ENCODE measurements at places on chromosomes 5 and 9.

GRCh38 chr5:72355706-72356299, 35.6 kb downstream of the PTCD2 start:
- no peak for DNase-seq

- no peak for DNase-seq
Measured at GRCh38 chr5:160207061-160207460, 22.2 kb upstream of the FABP6 start.

DNA sequence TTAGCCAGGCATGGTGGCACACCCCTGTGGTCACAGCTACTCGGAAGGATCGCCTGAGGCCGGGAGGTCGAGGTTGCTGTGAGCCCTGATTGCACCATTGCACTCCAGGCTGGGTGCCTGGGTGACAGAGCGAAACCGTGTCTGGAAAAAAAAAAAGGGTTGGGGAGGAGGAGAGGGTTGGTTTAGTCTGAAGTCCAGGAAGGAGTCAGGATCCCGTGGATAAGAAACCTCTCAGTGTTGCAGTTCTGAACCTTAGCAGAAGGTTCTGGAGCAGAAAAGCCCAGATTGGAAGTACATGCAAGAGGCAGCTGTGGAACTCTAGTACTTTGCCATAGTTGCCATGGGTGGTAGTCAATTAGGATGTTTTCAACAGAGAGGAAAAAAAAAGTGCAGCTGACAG, 125.2 kb upstream of the CPEB4 start:
- no peak for DNase-seq

- DNase-seq = no peak
Measured at GRCh38 chr5:27962198-27962597, 923.8 kb upstream of the CDH9 start.

DNA sequence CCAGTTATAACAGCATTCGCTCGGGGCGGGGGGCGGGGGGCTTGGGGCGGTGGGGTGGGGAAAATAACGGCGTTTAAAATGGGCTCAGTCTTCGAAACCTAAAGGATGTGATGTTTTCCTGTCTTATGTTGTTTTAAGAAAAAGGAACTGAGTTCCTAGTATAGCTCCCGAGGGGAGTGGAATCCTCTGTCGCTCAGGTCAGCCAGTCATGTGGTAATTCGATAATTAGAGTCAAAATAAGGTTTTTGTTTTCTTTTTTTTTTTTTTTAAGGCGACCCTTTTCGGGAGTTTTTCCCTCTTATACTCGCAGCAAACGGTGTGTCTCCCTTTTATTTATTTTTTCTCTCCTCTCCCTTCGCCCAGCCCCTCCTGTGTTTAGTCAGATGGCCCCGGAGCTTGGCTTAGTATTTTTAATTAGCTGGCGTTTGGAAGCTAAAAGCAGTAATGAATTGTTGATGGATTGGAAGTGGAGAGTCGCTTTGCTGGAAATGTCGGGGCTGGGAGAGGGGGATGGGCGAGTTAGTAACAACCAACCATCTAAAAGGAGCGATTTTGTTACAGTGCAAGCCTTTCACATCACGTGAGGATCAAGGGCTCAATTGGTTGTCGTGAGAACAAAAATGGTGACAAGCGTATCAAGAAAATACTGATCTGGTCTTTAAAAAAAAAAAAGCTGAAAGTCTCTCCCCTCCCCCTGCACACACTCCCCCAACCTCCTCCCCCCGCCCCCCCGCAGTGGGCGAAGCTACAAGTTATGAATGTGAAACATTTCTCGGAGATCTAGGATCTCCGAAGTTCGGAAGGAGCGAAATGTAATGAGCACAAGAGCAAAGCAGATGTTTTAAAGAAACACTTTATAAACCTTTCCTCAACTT, 714 bp upstream of the ZNF608 start:
- no peak for DNase-seq

GRCh38 chr5:66596636-66597182, 516 bp downstream of the MAST4 start:
- DNase-seq = no peak

GRCh38 chr9:88745276-88746001, 210.5 kb downstream of the NXNL2 start:
- DNase-seq = no peak

- no peak for DNase-seq
Measured at GRCh38 chr5:149433524-149434131, 54.5 kb upstream of the IL17B start.

- no peak for DNase-seq
Measured at GRCh38 chr9:79268806-79269205, 303.0 kb upstream of the TLE4 start.

DNA sequence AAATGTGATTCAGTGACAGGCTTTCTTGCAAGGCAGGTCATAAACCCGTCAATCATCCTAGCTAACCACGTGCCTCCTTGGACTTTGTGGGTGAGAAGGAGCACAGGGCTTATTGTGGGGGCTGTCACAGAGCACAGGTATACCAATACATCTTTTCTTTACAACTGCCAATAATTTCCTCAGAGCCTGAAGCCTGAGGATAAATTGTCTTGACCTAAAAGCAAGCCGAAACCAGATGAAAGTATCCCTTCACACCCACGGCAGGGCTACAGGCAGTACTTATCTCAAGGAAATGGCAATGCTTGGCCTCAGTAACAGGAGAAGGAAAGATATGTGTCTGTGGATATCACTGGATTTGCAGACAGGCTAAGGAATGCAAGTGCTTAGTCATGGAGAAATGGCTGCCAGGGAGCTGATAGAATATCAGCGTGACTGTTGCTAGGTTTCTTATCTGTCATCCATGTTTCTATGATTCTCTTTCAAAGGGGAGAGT, 90.3 kb upstream of the ZNF366 start:
- no peak for DNase-seq

DNA sequence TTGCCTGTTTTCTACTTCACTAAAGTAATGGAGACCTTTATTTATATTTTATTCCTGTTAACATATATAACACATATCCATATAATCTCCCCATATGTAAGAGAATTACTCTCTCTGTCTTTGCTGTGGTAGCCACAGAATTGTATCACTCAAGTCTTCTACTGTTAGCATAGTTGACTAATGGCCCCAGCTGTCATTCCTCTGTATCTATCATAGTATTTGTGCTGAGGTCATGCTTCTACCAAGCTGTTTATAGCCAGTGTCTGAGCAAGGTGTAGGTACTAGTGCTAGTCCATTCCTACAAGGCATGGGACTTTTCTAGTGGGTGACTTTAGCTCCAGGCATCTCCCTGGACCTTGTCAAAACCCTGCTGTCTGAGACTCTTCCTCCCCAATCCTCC, 244.1 kb downstream of the KIAA0825 start:
- no peak for DNase-seq

DNA sequence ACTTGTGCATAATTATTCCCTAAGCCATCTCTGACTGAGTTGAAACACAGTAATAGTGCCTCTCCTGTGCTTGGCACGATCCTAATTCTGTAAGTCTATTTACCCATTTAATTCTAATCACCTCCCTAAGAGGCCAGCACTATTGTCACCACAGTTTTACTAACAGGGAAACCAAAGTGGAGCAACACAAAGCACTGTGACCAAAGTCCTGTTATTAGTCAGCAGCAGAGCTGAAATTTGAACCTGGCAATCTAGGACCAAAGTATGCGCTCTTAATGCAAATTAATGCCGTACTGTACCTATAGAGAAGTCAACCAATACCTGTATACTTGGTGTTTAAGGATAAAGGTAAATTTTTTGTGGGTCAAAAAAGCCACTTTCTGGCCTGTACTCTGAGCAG, 77.1 kb upstream of the CNTLN start:
- no peak for DNase-seq

GRCh38 chr9:121376214-121376830, 6.3 kb upstream of the STOM start:
- no peak for DNase-seq

DNA sequence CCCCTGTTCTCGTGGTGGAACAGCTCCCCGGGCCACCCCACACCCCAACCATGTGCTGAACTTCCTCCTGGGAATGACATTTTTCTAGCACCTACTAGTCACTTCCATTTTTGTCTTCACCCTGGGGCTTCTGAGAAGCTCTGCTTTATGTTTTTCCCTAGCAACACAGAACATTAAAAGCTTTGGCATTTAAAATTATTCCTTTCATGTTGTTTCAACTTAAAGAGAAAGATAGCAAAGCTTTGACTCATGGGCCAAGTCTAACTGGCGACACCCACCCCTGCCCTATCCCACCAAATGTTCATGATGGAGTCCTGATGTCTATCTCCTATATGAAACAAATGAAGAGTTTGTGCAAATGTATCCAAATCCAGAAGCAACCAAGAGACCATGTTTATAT, 22.4 kb downstream of the BOD1 start:
- DNase-seq = no peak

DNA sequence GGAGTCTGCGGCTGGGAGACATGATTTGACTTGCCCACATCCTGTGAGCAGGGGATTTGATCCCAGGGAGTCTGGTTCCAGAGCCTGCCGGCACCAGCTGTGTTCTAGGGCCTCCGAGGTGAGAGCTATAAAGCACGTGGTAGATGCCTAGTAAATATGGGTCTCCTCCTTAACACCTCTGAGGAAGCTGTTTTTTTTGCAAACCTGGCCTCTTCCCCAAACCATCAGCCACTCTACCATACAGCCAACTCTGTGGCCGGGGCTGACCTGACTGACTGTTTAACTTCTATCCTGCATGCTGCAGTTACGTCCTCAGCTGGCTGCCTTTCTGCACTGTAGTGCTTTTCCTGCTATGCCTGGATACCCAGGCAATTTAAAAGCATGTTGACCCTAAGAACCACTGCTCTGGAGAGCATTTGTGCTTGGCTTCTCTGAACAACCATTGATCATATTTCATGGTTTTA, 220.5 kb downstream of the SLIT3 start:
- no peak for DNase-seq

- no peak for DNase-seq
Measured at GRCh38 chr5:8458038-8458383, 589.1 kb downstream of the MTRR start.

GRCh38 chr9:126681336-126681735, 67.6 kb downstream of the LMX1B start:
- no peak for DNase-seq

DNA sequence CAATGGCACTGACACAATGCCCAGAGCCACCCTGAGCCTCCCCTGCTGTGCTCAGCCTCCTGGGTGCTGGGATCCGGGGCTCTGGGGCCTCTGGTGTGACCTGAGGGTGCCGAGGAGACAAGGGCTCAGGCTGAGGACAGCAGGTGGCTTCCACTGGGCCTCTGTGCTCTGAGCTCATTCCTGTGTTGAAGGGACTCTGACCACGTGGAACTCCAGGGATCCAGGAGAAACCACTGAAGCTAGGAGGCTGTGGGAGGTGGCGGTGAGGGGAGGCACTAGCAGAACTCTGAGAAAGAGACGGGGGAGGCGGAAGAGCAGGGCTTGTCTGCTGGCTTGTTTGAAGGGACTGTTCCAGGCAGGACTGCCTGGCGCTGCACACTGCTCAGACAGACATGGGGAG, 318.7 kb upstream of the IRX1 start:
- no peak for DNase-seq

DNA sequence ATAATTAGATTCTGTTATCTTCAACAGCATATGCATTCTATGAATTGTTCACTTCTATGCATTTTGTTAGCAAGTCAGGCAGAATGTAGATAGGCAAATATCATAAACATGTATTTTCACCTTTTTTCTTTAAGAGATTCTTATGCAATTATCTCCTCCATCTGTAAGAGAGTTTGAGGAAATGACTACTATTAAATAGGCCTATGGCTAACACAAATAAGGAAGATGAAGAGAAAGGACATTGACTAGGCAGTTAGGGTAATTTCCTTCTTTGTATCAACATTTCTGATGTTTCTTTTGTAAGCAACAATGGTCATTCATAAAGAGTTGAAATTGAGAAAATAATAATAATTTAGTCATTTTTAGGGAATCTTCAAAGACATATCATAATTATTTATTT, 145.2 kb upstream of the CDH12 start:
- DNase-seq = no peak

DNA sequence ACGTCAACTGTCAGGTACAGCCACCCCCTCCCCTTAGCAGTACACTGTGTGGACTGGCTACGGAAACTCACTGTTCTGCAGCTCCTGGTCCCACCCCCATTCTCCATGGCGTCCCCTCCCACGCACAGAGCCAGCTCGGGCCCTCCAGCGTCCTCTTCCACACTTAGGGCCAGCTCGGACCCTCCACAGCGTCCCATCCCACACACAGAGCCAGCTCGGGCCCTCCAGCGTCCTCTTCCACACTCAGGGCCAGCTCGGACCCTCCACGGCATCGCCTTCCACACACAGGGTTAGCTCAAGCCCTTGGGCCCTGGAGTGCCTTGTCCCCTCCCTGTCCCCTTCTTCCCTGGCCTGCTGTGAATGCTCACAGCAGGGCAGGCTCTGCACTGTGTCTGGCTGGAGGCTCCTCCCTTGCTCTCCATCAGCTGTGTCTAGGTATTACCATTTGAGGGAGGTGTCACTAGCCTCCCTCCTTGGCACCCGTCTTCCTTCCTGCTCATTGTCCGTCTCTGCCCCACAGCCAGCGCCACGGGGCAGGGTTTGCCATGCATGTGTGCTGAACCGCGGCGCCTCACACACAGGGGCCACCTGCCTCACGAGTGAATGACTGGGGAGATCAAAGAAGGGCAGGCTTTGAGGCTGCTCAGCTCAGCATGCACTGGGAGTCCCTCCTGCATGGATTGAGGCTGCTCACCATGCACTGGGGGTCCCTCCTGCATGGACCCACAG, 78.5 kb upstream of the CACNA1B start:
- DNase-seq = no peak

- no peak for DNase-seq
Measured at GRCh38 chr9:109990541-109990940, 210.5 kb downstream of the PALM2AKAP2 start.

GRCh38 chr9:20407013-20407412, 215.3 kb downstream of the MLLT3 start:
- no peak for DNase-seq

- DNase-seq = no peak
Measured at GRCh38 chr9:40907657-40908624, 220.5 kb downstream of the FOXD4L6 start.

DNA sequence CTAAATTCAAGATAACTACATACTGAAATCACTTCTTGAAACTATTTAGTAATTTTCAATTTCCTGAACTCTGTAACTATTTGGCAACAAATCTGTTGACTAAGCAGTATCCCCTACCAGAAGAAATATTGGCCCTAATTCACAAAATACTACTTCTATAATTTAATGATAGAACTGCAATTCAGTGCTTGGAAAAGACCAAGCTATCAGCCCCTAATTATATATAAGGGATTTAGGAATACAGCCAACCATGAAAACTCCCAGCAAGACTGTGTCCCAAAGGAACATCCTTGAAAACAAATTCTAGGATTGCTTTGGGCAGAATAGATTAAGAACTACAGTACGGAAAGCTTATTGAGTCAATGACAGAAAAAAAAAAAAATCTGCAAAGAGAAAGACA, 169.2 kb downstream of the RAB3C start:
- DNase-seq = no peak

GRCh38 chr9:116646661-116647514, 40.2 kb upstream of the TRIM32 start:
- peak; percentile 17 for DNase-seq

GRCh38 chr5:68285851-68286611, 70.5 kb downstream of the PIK3R1 start:
- DNase-seq = peak; percentile 75

DNA sequence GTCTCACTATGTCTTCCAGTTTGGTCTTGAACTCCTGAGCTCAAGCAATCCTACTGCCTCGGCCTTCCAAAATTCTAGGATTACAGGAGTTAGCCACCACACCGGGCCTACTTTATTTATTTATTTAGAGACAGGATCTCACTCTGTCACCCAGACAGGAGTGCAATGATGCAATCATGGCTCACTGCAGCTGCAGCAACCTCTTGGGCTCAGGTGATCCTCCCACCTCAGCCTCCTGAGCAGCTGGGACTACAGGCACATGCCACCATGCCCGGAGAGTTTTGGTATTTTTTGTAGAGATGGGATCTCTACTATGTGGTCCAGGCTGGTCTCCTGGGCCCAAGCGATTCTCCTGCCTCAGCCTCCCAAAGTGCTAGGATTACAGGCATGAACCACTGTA, 32.8 kb downstream of the PHAX start:
- DNase-seq = no peak
